ENCODE measurements at places on chromosomes 7 and 10. TPM values are rescaled to one million over a fixed set of nuclear protein-coding genes. Genes with fewer than 3 reads are reported as not detected.

- DNase-seq, result no peak
Measured at GRCh38 chr7:20798694-20799121, 12.0 kb upstream of the SP8 start.

GRCh38 chr10:109219935-109220605, 703.2 kb downstream of the XPNPEP1 start:
- no peak for DNase-seq

DNA sequence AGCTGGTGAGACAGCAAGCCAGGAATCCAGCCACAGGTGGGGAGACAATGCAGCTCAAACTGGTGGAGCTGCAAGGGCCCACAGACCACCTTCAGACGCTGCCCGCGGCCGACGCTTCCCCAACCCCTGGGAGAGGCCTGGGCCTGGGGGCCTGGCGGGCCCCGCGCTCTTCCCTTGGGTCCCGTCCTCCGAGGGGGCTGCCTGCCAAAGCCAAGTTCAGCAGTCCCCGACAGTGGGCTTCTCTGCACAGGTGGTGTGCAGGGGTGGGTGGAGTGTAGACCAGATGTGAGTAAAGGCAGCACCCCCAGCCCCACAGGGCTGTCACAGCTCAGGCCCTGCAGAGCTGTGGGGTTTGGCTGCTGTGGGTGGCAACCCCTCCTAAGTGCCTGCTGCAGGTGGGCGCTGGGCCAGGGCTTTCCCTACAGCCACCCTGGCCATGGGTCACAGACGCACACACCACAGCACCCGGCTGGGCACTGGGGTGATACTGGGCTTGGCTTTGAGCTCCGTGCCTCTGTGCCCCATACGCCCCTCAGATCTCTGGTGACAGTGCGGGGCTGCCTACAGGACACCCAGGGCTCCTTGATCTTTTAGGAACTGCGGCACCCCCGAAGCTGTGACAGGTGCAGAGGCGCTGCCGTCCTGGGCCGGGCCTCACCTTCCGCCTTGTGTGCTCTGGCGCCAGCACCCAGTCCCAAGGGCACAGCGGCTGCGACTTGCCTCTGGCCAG, 20.5 kb downstream of the BNIP3 start:
- no peak for DNase-seq

DNA sequence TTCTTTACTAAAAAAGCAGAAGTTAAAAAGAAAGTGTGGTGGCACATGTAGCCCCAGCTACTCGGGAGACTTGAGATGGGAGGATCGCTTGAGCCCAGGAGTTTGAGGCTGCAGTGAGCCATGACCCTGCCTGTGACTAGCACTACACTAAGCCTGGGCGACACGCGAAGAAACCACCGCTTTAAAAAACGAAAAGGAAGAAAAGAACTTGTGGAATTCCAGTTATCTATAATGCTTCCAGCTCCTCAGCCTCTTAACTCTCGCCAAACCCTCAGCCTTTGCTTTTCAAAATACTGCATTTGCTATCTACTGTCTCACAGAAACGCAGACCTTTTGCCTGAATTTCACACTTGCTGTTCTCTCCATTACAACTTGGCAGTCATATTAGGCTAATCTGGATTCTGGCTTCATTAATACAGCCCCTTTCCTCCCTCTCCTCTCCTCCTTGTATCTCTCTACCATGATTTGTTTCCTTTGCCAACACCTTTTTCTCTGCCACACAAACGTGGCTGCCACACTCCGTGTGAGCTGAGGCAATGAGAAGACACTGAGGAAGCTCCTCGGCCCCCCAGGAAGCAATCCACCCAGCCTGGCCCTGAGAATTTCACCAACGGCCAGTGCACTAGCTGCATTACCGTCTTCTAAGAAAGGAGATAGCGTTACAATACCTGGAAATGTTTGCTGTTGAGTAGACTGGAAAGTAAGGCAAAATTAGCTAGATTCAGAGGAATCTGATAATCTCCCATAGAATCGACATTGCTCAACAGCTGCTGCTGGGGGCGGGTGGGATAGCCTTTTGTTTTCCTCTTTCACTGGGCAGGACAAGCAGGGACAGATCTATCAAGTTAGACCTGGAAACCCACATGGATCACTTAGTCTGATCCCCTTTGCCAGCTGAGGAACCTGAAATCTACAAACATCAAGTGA, 37.2 kb downstream of the CALML5 start:
- no peak for DNase-seq

DNA sequence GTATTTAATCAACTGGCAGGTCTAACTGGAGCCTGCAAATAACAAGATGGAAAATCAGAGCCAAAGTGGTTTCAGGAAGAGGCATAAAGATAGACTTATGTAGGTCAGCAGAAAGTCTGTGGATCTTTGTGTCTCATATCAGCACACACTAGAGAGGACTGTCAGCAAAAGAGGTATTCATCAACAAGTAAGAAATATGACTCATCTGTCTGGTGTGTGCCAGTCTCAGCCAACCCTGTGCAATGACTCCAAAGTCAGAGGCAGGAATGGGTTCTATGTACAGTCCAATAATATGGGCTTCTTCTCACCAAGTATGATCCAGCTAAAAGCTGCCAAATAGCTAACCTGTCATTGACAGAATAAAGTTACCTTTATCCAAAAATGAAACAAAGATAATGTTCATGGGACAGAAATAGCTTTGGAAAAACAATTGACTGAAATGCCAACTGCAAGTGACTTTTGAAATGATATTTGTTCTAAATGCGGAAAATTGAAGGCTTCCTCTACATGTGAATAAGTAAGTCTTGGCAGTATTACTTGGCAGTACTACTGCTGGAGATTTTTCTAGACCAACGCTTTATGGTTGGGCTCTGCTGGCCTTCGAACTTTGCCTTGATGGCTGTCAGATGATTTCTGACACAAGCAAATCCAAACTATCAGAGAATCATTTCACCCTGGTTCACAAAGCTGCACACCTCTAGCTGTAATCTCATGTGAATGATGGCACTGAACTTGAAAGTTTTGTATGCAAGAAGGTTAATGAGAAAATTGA, 272.3 kb upstream of the SEMA3C start:
- DNase-seq, result no peak

- DNase-seq, result no peak
Measured at GRCh38 chr7:94675356-94675755, 19.4 kb upstream of the SGCE start.

DNA sequence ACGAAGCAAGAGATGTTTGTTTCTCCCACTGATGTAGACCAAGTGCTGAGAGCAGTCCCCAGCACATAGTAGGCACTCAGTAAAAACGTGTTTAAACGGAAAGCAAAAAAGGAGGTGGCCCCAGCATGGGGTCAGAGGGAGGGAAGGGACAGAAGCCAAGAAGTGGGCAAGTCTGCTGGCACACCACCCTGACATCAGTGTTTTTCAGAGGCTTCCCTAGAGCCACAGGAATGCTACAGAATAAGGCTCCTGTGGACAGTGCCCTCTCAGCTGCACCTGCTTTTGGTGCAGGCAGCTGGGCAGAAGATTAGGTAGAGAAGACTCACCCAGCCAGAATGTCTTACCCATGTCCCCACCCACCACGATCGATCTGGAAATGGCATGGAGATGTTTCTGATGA, 8.3 kb upstream of the ANKRD1 start:
- DNase-seq, result no peak

DNA sequence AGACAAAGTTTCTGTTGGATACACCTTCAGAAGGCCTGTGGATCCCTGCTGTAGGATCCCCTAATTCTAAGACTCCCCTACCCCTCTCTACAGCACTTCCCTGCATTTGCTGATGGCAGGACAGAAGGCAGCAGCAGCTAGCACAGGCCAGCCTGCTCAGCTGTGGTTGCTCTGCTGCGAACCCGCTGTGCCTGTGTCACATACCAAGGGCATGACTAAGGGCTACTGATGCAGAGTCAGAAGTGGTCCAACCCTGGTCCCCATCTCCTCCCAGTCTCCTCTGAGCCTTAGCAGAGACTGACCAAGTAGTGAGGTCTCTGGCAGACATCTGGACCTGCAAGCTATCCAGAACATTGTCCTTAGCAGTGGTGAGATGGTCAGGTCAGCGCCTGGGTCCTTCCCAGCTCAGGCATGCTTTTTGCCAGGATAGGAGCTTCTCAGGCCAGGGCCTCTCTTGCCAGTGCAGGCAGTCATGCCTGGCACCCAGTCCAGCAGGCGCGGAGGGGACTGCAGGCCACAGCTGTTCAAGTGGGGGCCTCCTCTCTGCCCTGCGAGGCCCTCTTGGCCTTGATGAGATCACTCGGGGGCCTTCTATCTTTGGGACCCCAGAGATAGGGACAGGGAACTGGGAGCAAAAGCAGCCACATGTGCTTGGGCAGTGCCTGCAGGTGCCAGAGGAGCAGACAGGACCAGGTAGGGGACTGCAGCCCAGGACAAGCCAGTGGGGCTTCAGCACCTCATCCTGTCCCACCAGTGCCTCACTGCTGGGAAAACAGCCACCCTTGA, 146.4 kb downstream of the ZNF248 start:
- no peak for DNase-seq

- DNase-seq, result peak; percentile 52
Measured at GRCh38 chr10:106571192-106571946, 593.1 kb downstream of the SORCS1 start.

DNA sequence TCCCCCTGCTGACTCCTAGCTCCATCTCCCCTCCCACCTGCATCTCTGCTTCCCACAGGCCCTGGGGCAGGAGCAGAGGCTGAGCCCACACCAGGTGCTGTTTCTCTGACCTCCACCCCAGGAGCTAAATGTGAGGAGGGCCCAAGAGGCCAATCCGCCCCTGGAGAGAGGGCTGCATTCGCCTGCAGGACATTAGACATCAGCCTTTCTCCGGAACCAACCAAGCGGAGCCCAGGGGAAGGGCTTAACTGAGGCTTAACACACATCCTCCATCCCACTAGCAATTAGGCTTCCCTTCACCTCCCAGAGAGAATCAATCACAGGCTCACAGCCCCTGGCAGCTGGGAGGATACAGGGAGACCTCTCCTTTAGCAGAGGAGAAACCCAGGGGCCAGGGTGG, 50.5 kb downstream of the SH3PXD2A start:
- no peak for DNase-seq

DNA sequence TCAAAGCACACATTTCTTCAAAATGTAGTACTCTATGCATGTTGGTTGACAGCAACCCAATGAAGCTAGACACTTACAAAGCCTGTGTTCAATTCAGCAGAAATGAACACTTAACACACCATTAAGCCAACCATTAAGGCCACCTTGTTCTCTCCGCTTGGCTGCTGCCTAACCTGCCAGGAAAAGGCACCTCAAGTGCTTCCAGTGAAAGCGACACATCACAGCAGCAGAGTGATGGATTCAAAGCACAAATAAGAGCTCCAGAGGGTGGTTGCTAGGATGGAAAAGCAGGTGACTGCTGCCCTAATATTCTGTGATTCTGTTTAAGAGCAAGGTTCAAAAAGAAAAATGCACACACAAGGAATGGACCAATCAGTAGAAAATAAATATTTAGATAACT, 81.5 kb upstream of the GNAI1 start:
- DNase-seq, result no peak

- no peak for DNase-seq
Measured at GRCh38 chr7:25758559-25758958, 393.4 kb upstream of the NFE2L3 start.

GRCh38 chr7:55966851-55967250, 2.5 kb downstream of the NIPSNAP2 start:
- DNase-seq, result no peak

GRCh38 chr7:13751766-13752165, 237.7 kb downstream of the ETV1 start:
- DNase-seq, result peak; percentile 50

DNA sequence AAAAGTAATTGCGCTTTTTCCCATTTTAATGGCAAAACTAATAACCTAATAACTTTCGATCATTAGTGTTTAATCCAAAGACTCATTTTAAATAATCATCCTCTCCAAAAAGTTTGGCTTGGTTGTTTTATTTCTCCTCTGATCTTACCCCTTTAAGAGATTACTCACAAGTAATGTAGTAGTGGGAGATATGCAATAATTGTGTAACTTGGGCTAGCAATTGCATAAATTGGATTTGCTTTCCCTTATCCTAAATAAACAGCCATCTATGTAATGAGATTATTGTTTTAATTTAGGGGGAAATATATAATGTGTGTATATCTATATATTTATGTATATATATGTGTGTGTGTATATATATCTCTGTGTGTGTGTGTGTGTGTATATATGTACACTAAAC, 82.5 kb downstream of the RNLS start:
- DNase-seq, result no peak

DNA sequence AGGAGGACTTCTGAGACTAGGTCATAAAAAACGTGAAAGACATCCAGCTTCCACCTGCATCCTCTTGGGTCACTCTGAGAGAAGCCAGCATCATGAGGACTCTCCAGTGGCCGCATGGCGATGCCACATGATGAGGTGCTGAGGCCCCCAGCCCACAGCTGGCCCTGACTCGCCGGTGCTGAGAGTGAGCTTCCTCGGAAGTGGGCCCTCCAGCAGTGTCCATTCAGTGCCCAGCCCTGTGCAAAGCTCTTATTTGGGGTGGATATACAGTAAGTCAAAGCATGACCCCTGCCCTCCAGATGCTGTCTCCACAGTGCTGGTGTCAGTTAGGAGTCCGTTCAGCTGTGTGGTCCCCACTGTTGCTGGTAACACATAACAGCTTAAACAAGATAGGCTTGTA, 93.6 kb upstream of the CHST15 start:
- no peak for DNase-seq

- no peak for DNase-seq
Measured at GRCh38 chr10:81136261-81136660, 598.6 kb downstream of the SH2D4B start.

OGDHL gene
- polyA plus RNA-seq, result 0.43 TPM

TCTN3 gene
- polyA plus RNA-seq, result 33.7 TPM

AGBL3 gene
- polyA plus RNA-seq, result 5.9 TPM

LRRD1 gene
- 0.47 TPM for polyA plus RNA-seq

BICC1 gene
- 21.2 TPM for polyA plus RNA-seq

IDI2 gene
- not detected for polyA plus RNA-seq

ASAH2 gene
- polyA plus RNA-seq, result 0.88 TPM

PAXIP1 gene
- polyA plus RNA-seq, result 10.9 TPM

MYPN gene
- polyA plus RNA-seq, result 89.3 TPM

PTEN gene
- 49.0 TPM for polyA plus RNA-seq

Measured in muscle of arm (tissue), 14 donors.